ENCODE measurements at places on chromosomes 13 and 19. TPM values are rescaled to one million over a fixed set of nuclear protein-coding genes. Genes with fewer than 3 reads are reported as not detected.

Gene RASIP1
- 21.8 TPM for polyA plus RNA-seq

Gene CNFN
- not detected for polyA plus RNA-seq

Gene EDNRB
- 18.7 TPM for polyA plus RNA-seq

Gene ZNF284
- polyA plus RNA-seq: 3.9 TPM

Gene RRAS
- 25.5 TPM for polyA plus RNA-seq

Gene FFAR1
- polyA plus RNA-seq: not detected

Gene PEG3
- 246 TPM for polyA plus RNA-seq

Gene LIG1
- 24.7 TPM for polyA plus RNA-seq

Gene UBE2L5
- 0.64 TPM for polyA plus RNA-seq

Gene MBD3L5
- not detected for polyA plus RNA-seq

Gene KCTD4
- polyA plus RNA-seq: not detected

Gene AKAP8
- polyA plus RNA-seq: 17.5 TPM

Gene KCNC3
- polyA plus RNA-seq: 1.3 TPM
